ENCODE measurements at places on chromosomes 6 and 20.

- no peak for DNase-seq
Observed at GRCh38 chr20:18223409-18223808, 64.9 kb upstream of the ZNF133 start.

- DNase-seq, result no peak
Observed at GRCh38 chr20:17936286-17936760, 32.3 kb downstream of the SNX5 start.

- DNase-seq, result no peak
Observed at GRCh38 chr6:9140172-9140571, 704.8 kb upstream of the SLC35B3 start.

GRCh38 chr20:25275813-25276532, 28.1 kb downstream of the PYGB start:
- no peak for DNase-seq

Measured in astrocyte (in vitro differentiated cells and primary cell).